ENCODE measurements at places on chromosomes 16 and 17. TPM values are rescaled to one million over a fixed set of nuclear protein-coding genes. Genes with fewer than 3 reads are reported as not detected.

- peaks cover 12% of the 10 kb centered on the region for H3K4me1 ChIP-seq
- H3K4me3 ChIP-seq = no peak overlapping the region
- no peaks in the 10 kb centered on the region for H3K36me3 ChIP-seq
- no peak overlapping the region for H3K27ac ChIP-seq
- DNase-seq = no peak
These were observed 130.9 kb downstream of the PARN start for GRCh38 chr16:14499110-14499509.

DNA sequence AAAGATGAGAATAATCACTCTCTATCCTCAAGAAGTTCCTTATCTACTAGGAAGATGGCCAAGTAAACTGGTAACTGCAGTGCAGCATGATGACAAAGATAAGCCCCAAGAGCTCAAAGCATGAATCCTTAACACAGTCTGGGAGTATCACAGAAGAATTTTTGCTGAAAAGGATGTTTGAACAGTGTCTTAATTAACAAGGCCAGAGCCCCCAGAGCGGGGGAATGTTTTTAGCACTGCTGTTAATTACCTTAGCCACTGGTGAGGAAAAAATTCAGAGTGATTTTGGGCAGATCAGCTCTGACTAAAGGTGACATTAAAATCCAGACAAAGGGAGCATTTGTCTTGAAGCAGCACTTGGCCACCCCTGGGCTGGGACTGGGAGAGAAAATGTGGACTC lies 30.1 kb downstream of the ADAMTS18 start:
- DNase-seq = no peak
- H3K36me3 ChIP-seq = peaks cover 10% of the 10 kb centered on the region
- H3K27ac ChIP-seq = no peak overlapping the region
- H3K4me1 ChIP-seq = peaks cover 8% of the 10 kb centered on the region

DNA sequence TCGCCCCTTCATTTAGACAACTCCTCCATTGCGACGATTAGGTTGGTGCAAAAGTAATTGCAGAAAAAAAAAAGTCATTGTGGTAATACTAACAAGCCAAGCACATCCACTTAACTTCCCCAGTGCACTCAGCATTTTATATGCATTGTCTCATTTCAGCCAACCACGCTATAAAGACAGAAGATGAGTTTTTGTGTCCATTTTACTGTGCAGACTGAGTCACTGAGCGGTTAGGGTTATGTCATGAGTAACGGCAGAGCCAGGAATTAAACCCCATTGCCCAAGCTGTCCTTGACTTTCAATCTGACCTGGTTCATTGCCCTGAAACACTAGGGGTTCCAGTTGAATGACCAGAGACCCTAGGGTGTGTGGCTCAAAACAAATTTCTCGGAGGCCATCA lies 218.7 kb downstream of the XYLT1 start:
- H3K27ac ChIP-seq = no peak overlapping the region
- no peak overlapping the region for H3K4me3 ChIP-seq
- peaks cover 3% of the 10 kb centered on the region for H3K4me1 ChIP-seq
- no peaks in the 10 kb centered on the region for H3K27me3 ChIP-seq
- no peak for DNase-seq

Gene MYCBPAP
- total RNA-seq = 2.5 TPM

Gene CNTNAP1
- total RNA-seq = 44.8 TPM

Gene CCL17
- not detected for total RNA-seq

Measured in glutamatergic neuron (in vitro differentiated cells).